AG20443 (cell line): ENCODE measurements at places on chromosomes 4 and X.

DNA sequence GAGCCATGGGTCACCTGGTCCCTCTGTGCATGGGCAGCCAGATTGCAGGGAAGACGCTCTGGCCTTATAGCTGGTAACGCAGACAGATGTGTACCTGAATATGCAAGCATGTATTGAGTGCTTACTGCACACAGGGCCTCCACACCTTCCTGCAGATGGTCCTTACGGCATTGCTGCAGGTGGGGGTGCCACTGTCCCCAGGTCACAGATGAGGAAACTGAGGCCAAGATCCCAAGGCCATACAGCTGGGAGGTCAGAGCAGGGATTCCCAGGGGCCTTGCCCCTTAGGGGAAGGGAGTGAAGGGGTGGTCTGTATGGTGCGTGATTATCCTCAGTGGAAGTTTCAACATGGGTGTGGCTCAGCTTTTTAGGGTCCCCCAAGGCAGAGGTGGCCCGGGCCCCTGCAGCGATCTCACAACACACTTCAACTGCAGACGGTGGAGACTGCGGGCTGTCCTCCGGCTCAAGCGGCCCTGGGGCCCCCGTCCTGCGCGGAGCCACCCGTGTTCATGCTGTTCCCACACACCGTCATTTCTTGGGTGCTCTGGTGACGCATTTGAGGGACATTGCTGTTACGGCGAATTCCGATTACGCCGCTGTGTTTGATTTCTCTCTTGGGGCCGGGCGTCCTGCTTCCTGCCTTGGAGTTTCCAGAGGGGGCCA lies 8.1 kb downstream of the DOK7 start:
- no peak for DNase-seq

DNA sequence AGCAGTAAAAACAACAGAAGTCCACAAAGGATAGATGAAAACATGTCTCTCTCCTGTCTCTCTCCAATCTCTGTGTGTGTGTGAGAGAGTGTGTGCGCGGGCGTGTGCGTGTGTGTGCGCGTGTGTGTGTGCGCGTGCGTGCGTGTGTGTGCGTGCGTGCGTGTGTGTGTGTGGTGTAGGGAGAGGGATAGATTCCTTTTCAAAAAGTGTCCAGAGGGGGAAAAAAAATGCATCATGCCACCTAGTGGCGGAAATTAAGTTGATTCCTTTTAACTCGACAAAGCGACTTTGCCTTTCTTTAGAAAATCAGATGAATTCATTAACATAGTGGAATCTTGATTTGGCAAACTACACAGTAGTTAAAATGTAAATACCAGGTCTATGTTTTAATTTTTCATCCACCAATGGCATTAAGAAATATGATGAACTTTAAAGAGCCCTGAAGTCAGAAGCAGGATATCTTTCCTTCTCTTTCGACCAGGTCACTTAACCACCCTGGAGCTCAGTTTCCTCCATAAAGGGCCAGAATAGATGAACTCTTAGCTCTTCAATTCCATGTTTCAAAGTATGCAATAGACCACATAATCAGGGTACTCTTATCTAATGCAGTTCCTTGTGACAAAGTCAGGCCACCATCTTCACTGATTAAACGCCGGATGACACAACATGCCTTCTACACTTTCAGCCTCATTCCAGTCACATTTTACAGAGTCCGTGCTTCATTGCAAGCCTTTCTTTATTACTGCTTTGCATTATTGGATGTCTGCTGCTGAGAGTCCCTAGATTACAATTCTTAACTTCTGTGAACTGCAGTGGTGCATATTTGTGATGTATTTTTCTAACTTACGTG lies 162.8 kb downstream of the FBXO8 start:
- DNase-seq = peak; percentile 60

DNA sequence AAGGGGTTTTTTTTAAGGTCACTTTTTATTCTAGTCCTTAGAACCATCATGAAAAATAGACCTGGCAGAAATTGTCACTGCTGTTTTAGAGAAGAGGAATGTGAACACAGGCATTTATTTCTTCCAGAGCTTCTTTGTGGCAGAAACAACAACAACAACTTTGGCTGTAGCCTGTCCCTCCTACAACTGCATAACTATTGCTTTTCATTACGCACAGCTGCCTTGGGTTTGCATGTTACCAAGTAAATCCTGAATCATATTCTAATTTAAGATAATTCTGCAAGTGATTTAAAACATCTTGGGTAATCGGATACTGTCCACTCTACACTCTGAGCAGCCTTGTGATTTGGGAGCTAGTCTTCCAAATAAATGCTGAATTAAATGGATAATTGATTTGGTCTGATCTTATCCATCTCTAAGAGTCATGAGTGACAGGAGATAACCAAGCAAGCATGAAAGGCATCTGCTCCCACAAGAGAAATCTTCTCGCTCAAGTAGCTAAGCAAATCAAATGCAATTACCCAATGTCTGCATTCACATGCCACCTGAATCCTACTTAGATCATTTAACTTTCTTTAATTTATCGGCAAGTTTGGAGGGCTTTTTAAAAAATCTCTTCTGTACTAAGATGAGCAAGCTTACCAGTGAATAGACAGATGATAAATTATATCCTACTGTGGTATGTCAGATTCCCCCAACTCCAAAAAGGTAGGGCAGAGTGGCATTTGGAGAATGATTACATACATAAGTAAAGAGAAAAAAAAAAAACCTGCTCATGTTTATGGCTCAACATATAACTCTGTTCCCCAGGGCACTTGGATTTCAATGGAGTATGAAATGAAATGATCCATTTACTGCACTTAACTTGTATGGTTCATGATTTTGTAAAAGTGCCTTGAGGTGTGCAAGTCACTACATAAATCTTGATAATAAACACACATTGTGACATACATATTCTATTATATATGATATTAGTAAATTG lies 73.6 kb downstream of the EGF start:
- peak; percentile 56 for DNase-seq

DNA sequence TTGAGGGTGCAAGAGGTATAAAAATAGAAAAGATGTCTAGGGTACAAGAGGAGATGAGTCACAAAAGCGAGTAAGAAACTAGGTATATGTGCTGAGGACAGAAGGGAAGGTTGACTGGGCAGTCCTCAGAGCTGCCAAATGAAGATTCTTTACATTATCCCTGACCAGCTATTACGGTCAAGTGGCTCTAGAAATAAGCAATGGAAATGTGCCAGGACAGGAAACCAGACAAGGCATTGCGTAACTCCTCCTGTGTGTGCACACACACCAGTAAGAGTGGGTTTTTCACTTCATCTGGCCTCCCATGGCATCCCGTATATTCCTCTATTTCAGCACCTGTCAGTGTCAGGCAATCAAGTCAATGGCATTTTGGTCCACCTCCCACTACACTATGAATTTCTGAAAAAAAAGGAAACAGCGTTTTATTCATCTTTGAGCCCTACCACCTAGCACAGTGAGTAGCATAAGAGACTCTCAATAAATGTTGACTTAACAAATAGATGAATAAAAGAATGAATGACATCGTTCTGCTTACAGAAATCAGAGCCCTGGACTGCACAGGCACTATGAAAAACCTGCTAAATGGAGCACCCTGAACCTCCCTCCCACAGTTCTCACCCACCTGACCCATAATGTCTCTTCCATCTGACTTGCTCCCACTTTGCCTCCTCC lies 62.6 kb upstream of the KLF3 start:
- DNase-seq = no peak

DNA sequence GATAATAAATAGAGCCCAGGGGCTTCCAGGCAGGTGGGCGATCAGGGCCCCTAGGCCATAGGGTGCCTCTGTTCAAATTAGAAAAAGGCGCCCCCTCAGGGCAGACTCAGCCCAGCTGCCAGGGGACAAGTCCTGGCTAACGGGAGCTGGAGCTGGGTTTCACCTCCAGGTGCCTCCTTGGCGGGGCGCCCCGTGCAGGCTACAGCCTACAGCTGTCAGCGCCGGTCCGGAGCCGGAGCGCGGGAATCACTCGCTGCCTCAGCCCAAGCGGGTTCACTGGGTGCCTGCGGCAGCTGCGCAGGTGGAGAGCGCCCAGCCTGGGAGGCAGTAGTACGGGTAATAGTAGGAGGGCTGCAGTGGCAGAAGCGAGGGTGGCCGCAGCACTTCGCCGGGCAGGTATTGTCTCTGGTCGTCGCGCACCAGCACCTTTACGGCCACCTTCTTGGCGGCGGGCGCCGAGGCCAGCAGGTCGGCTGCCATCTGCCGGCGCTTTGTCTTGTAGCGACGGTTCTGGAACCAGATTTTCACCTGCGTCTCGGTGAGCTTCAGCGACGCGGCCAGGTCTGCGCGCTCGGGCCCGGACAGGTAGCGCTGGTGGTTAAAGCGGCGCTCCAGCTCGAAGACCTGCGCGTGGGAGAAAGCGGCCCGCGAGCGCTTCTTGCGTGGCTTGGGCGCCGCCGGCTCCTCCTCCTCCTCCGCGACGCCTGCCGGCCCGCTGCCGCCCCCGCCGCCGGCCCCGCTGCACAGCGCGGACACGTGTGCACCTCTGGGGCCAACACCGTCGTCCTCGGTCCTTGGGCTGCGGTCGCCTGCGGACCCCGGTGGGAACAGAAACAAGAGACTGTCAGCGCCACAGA lies 2.4 kb downstream of the NKX3-2 start:
- peak; percentile 18 for DNase-seq

DNA sequence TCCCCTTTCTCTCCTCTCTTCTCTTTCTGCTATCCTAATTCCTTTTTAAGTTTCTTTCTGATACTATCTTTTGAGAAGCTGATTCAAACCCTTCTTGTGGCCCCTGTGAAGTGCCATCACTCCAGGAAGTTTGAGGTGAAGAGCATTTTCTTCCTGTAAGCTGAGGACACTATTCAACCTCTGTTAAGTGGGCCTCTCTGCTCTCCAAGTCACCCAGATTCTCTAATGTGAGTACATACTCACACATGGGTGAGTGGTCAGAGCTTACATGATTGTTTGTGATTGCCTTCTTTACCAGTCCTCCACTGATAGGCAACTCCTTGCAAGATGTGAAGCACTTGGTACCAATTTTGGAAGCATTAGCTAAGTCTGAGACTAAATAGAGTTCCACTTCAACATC lies 18.4 kb upstream of the SMIM10L2A start:
- DNase-seq = no peak

DNA sequence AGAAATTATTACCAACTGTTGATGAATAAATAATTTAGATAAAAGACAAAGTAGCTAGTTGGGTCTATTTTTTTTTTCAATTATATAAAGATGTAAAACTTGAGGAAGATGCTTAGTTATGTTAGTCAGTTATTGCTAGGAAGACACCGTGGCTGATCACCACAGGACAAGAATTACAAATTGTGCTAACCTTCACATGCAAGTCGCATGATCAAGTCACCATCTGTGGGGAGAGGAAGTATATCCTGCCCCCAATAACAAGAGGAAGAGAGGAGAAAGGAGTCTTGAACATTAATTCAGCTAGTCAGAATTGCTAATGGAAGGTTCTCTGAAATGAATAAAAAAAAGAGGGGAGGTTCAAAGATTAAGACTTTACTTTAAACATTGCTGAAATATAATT lies 52.3 kb downstream of the CPEB2 start:
- DNase-seq = no peak
